Stimulated activated CD4-positive, alpha-beta T cell treated with anti-CD3 and anti-CD28 coated beads, Interleukin-1b, Interleukin-23, amount 100 ng/mL, for 24 hours (primary cell): ENCODE measurements at places on chromosomes 2 and 18.

- DNase-seq: no peak
Measured at GRCh38 chr2:241158546-241158900, 8.3 kb downstream of the PPP1R7 start.

DNA sequence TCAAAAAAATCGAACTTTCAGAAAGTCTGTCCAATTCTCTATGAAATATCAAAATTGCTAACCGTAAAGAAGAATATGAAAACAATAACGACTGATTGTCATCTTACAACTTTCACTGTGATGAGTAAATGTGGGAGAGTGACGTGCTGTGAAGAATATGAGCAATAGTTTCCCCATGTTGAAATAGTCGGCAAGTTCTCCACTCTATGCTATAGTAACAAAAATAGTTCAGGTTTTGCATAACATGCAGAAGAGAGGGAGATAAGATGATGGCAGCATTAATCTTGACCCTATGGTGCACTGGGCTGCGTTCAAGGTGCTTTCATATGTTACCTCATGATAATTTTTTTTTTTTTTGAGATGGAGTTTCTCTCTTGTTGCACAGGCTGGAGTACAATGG, 196.8 kb upstream of the CYRIA start:
- DNase-seq: no peak

DNA sequence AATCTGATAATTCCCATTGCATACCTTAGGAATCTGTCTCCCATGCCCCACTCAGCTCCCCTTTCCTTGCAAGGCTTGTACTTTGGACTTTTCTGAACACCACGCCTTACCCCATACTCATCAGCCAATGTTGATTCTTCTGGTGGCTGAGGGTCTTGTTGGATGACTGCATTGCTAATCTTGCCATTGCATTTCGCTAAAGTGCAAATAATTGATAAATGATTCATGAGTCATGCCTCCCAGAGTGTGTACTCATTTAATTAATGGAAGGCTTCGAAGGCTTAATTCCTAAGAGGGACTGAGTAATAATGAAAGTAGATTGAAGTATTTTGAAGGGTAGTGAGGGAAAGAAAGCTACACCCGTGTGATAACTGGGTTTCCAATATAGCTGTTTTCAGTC, 28.0 kb upstream of the PPP1R1C start:
- no peak for DNase-seq

DNA sequence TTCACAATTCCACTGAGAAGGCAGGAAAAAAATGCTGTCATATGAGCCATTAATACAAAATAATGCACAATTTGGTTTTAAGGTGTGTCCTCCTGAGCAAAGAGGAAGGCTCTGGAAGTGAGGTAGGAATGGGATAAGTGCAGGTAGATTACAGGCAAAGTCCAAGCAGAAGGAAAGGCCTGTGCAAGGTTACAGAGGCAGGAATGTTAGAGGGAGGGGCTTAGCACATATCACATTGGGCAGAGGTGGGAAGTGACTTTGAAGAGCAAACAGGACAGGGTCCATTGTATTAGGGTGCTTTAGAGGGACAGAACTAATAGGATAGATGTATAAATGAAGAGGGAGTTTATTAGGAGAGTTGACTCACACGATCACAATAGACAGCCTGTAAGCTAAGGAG, 14.7 kb upstream of the CLIP4 start:
- no peak for DNase-seq

DNA sequence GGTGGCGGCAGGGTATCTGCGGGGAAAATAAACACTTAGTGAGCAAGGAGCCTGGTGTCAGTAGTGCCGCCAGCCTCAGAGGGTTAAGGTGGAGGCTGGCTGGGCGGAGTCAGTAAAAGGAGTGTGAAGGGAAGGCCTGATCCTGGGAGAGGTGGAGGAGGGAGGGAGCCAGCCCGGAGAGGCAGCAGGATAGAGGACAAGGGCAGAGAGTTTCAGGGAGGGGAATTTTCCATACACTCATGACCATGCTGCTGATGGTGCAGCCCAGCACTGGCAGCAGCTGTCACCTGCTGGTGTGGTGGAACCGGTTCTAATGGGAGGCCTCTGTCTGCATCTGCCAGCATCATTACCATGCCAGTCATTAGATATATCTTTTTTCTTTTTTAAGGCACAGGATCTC, 2.0 kb upstream of the TEX44 start:
- no peak for DNase-seq

DNA sequence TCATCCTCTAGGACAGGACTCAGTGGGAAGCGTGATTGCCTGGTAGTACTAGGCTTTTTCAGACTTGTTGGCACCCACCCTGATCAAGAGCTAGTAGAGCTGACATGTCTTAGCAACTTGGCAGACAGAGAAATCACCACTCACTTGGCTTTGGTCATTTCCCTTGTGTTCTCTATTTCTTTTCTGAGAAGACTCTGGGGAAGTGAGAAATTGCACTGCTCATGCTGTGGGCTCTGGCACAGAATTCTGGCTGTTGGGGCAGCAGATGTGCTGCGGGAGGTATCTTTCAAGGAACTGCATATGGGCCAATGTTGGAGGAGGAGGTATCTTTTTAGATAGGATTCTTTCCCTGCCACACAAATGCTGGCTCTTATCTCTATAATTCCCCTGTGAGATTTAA, 529.1 kb upstream of the MEX3C start:
- no peak for DNase-seq

- DNase-seq: peak; percentile 56
Measured at GRCh38 chr2:19863303-19864041, 38.3 kb downstream of the TTC32 start.

DNA sequence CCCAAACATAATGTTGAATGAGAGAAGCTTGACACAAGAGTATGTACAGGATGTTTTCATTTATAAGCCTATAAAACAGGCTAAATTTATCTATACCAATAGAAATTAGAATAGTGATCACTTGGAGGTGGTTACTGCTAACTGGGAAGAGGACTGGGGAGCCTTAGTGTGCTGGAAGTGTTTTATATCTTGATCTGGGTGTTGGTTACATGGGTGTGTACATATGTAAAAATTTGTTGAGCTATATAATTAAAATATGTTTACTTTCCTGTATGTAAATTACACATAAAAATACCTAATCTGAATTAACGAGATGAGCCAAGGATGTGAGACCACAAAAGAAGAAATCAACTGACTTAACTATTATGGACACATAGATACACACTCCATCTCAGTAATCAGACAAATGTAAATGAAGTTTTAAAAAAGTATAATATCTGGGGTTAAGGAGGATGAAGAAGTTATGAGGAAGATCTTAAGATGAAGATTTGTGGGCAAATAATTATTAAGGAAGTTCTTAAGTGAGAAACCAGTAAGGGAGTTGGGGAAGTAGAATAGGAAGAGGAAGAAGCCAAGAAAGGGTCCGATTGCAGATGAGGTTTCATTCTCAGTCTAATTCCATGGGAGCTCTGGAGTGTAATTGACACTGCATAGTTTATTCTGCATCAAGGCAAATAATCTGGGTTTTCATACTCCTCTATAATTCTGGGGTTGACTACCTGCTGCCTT, 32.3 kb upstream of the NABP1 start:
- DNase-seq: no peak

DNA sequence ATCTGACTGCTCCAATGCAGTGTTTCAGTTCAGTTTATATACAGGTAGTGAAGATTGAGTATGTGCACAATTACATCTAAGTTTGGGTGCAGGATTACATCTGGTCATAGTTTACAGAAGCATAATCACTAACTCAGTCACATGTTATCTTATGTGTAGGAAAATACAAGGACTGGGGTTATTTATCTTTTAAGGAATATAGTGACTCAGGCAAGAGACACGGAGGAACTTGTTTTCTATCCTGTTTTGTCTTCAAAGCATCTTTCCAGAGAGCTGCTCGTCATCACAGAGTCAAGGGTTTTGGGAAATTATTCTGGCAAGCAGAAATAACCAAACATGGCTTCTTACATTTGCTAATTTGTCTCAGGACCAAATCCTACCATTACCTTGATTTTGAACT, 1371.5 kb upstream of the TMEFF2 start:
- DNase-seq: no peak

DNA sequence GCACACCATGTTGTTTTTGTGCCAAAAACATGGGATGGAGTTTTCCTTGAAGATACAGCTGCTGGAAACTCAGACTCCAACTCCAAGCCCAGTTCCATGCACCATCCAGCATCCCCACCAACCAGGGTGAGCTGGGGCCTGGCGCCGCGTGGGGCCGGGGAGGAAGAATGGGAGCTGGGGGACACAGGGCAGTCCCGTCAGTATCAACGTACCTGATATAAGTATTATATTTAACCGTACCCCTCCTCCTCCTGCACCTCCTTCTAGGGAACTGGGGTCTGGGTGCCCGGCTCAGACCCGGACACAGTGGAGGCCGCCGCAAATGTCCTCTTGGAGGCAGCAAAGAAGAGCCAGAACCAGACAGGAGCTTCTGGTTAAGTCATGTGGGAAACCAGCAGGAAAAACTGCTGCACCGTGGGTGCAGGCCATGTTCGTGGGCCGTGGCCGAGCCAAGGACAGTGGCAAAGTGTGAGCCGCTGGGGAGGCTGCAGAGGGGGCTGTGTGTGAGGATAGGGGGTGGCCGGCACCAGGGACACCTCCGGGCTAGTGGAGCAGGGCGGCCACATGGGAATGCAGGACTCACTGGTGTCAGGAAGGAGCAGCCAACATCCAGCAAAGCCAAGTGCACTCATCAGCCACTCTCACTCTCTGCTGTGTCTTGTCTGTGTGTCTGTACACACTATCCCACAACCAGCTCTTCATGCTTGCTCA, 112.6 kb downstream of the TMEM18 start:
- DNase-seq: no peak

- DNase-seq: no peak
Measured at GRCh38 chr2:108928660-108929377, 60.2 kb downstream of the EDAR start.

DNA sequence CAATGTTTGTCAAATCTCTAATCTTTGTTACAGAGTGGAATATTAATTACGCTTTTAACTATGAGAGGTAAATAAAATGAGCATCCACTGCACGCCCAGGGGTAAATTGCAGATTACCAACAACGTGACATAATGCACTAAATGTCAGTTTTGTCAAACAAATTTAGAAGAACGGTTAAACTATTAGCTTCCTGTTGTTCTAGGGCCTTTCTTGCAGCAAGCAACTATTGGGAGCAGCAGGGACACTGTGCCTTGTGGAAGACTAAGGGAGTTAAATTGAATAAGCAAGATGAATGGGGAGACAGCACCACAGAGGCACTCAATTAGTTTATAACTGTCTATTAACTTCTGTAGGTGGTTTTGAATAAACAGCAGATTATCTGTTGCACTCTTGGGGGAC, 391.0 kb upstream of the RAB12 start:
- no peak for DNase-seq

DNA sequence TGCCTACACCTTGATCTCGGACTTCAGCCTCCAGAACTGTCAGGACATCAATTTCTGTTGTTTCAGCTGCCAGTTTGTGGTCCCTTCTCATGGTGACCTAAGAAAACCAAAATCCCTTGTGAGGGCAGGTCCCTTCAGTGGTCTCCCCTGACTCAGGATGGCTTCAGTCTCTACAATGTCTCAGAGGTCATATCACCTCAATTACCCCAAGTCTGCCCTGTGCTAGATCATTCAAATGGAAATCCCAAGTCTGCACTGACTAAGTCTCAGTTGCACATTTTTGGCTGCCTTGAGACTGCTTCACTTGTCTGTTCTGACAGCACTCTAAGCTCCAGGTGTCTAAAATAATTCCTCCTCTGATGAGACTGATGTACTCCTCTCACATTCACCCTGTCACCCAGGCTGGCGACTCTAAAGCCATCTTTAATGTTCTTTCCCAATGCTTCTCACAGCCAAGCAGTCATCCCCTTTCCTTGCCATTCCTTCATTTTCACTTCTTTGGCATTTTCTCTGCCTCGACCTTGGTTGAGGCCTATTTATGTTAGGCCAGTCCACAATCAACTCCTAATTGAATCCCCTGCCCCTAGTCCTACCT, 470.8 kb downstream of the DLGAP1 start:
- no peak for DNase-seq

DNA sequence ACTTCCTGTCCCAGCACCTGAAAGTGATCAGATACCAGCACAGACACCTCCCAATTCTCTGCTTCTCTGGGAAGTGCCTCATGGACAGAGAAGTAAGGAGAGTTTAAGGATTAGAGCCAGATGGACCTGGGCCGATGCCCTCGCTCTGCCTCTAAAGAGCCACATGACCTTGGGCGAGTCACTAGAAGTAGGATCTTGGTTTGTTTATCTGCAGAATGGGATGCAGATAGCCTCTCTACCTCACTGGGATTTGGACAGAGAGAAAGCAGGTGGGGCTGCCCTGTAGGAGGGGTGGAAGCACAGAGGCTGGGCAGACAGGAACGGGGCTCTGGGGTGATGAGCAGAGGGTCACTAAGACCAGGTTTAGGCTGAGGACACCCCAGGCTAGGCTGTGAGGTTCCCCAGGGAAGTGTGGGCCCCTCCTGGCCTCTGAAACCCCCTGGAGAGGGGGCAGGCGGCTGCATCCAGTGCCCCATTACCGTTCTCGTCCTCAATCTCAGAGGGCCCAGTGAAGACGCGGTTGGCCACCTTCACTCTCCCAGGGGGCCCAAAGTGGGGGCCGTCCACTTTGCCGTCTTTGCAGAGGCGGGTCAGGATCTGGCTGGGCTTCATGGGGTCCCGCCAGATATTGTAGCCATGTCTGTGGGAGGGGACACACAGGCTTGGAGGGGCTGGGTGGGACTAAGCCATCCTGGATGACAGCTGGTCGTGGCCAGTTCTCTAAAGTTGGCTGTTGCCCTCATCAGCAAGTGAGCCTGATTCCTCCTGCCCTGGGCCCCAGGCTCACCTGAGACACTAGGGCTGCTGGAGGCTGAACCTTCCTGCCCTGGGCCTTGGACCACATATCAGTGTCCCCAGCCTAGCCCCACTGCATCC, 13.3 kb downstream of the OTOF start:
- DNase-seq: no peak

GRCh38 chr18:74679679-74680076, 82.0 kb downstream of the ZNF407 start:
- no peak for DNase-seq

GRCh38 chr2:108270768-108271506, 17.8 kb upstream of the SULT1C2 start:
- DNase-seq: no peak

GRCh38 chr2:128444121-128444771, 125.6 kb upstream of the HS6ST1 start:
- DNase-seq: no peak

- DNase-seq: no peak
Measured at GRCh38 chr18:62088156-62088555, 98.7 kb downstream of the PIGN start.

DNA sequence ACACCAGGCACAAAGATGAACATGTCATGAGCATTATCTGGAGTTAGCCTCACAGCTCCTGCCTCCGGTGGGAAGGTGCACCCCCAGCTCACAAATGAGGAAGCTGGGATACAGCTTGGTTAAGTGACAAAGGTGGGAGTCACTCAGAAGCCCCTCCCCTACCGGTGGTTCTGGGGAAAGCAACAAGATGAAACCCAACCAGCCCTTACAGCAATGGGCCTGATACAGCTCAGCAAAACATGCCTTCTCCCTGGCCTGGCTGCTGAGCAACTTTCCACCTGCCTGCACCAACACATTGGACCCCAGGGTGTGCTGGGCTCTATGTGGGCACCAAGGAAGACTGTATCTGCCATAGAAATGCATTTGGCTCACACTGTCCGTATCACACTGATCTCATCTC, 113.2 kb downstream of the GYPC start:
- DNase-seq: no peak
